Thyroid gland (tissue), 4 donors: ENCODE measurements at places on chromosomes 5 and 9.

DNA sequence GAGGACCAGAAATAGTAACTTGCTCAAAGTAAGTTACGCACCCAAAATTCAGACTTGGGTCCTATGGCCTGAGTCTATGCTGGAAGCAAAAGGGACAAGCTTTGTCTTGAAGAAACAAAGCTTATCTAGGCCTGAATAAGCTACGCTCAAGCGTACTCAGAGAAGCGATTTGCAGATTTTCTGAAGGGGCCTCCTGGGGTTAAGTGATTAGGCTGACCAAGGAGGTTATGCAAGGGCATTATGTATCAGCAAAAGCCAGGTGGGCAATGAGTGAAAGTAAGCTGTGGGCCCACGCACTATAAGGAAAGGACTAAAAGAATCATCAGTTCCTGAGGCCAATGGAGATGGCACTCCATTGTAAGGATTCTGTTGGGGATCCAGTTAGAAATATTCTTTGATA, 122.1 kb downstream of the SNX18 start:
- no peak for DNase-seq

- DNase-seq, result no peak
These were observed 181.2 kb upstream of the EDIL3 start for GRCh38 chr5:84565866-84566265.

- no peak for DNase-seq
These were observed 167.4 kb downstream of the ZDHHC21 start for GRCh38 chr9:14525856-14526255.

GRCh38 chr5:172274951-172275753, 8.4 kb downstream of the UBTD2 start:
- no peak for DNase-seq

DNA sequence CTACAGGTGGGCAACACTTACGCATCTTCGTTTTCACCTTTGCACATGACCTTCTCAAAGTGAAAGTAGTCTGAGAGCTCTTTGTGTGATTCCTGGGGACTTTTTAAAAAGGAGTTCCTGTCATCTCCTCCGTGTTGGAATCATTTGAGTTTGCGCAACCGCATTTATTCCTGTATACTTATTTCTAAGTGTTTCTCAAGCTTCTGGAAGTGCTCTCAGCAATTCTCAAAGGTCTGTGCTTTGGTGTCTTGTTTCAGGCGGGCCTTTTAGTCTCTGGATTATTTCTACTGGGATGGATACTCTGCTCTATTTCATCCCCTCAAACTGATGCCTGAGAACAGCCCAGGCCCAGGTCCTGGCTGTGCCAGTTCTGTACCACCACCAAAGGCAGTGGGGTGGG, 226.5 kb upstream of the TUT7 start:
- no peak for DNase-seq
